ENCODE measurements at places on chromosomes 1 and 21.

GRCh38 chr21:24561291-24561690 is 1046.0 kb downstream of the MRPL39 start:
- DNase-seq = no peak

DNA sequence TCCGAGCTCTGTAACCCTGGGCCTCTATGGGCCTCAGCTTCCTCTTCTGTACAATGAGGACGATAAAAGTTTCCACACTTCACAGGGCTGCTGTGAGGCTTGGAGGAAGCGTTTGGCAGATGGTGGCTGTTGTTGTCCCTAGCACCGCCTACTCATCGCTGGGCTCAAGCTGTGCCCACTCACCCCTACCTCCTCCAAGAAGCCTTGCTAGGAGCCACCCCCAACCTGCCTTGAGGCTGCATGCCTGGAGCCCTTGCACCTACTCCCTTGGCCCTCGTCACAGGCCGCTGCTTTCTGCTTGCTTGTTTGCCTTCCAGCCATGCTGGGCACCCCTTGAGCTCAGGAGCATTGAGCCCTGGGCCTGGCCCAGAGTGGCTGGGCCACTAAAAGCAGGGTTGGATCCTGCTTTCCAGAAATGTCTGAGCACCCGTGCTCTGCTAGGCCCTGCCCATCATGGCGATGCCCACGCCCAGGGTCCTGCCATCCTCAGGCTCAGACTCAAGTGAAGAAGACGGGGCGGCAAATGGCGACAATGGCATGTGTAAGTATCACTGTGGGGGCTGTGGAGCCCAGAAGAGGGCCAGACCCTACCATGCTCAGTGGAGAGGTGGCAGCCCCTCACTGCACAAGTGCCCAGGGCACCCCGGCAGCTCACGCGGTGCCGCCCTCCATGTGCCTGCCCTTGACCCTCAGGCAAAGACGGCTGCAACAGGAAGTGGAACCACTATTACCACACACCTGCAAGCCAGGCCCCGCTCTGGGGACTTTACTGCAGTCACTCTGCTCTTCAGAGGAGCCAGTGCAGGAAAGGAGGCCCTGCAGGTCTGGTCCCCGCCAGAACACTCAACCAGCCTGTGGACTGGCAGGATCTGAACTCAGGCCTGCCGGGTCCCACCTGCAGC is 9.5 kb downstream of the SH3BGRL3 start:
- no peak for DNase-seq

GRCh38 chr1:12359359-12360133 is 129.7 kb downstream of the VPS13D start:
- no peak for DNase-seq

- DNase-seq = no peak
These were observed 64.2 kb upstream of the ADAM30 start for GRCh38 chr1:119960501-119960900.

DNA sequence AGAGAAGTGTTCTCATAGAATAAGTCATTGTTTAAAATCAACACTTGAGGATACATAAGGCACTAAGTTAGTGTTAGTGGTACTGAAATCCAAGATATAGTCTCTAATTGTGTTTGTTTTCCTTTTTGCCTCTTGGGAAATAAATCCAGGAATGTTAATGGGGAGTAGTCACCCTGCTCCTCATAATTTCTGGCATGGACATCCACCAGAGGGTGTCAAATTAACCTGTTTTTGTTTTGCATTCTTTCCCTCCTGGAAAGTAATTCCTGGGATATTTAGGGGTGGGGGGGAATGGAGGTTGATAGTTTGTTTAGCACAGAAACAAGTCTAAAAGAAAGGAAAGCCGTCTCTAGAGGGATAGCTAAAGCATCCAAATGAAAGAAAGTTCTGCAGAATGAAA is 87.8 kb upstream of the MAP1LC3C start:
- DNase-seq = no peak

DNA sequence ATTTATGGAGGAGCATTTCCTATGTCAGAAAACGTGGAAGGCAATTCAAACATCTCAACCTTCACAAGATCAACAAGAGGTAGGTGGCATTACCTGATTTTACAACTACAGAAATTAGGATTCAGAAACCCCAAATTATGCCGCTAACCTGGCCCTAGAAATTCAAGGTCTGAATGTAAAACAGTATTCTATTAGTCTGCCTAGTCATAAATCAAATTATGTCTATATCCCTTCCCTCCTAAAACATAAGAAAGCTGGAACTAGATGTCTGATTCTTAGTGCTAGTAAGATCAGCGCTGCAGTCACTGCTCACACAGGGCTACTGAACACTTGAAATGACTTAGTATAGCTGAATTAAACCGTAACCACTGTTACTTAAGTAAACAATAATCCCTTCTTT is 1.4 kb downstream of the TOMM20 start:
- DNase-seq = no peak

DNA sequence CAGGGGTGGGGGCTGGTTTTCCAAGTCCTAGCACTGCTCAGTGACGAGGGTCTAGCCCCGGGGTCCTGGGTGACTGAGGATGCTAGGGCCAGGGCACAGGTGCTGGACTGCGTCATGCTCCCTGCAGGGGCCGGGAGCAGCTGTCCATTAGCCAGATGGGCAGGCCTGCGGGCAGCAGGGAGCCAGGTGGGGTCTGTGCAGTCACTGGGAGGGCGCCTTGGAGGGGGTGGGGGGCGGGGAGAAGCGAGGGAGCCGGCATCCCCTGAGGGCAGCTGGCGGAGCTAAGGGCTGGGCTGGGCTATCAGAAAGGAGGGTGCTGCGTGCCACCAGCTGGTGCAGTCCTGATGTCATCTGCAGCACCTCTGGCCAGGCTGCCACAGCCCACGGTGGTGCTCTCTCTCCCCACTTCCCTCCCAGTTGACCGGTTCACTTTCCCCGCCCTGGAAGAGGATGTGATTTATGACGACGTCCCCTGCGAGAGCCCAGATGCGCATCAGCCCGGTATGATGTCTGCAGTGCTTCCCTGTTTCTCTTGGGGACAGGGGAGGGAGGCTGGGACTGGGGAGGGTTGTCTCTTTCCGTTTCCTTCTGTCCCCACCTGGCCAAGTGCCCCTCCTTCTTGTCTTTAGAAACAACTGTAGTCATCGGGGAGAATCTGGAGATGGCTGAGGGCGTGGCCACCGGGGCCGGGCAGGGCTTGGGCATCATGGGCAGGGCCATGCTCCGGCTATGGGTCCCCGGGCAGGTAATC is 63.8 kb downstream of the ARHGEF10L start:
- DNase-seq = no peak

DNA sequence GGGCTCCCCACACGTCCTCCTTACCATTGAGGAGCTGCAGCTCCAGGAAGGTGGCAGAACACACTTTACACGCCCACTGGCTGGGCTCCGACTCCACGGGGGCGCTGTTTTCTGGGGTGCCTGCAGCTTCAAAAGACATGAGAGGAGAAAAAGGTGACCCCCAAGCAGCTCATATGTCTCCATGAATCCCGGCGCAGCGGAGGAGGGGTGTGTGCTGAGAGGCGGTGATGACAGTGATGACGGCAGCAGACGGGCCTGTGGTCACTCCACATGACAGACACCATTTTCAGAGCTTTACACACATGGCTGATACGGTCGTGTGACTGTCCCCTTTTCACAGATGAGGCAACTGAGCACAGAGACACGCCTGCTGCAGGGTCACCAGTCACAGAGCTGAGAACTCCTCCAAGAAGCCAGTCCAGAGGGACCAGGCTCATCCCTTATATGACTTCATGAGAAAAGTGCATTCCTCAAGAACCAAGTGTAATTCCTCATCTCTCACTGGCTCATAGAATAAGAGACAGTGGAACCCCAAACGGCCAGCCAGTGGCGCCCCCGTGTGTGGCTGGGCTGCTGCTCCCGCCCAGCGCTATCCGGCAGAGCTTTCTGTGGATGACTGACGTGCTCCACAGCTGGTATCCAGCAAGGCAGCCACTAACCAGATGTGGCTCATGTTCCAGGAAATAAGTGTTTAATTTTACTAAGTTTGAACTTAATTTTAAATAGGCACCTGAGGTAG is 31.9 kb downstream of the PRDM15 start:
- no peak for DNase-seq

DNA sequence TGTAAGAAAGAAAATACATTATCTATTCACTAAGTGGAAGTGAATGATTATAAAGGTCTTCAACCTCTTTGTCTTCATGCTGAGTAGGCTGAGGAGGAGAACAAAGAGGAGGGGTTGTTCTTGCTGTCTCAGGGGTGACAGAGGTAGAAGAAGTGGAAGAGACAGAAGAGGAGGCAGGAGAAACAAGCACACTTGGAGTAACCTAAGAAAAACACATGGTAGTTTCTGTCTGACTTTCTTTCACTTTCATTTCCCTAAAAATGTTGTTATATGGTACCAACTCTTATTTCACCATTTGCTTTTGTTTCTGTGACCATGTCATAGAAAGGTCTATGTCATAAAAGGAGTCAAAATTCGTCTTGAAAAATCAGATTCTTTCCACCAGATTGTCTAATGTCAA is 696.6 kb upstream of the BRINP3 start:
- no peak for DNase-seq

GRCh38 chr1:43930168-43930948 is 3.2 kb upstream of the ARTN start:
- no peak for DNase-seq

GRCh38 chr1:192867180-192867579 is 58.3 kb downstream of the RGS2 start:
- no peak for DNase-seq

GRCh38 chr1:63563745-63564144 is 29.5 kb upstream of the PGM1 start:
- DNase-seq = no peak

DNA sequence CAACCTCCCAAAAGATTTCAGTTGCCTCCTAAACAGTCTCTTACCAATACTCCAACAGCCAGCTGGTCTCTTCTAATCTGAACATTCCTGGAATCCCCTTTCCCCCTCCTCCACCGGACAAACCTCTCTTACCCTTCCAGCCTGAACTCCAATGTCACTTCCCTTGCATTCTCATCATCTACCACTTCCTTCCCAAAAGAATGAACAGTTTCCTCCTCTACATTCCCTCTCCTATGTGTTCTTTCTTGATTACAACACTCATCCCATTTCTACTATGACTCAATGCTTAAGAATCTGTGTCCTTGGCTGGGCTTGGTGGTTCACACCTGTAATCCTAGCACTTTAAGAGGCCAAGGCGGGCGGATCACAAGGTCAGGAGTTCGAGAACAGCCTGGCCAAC is 417.1 kb downstream of the SETD4 start:
- DNase-seq = no peak

DNA sequence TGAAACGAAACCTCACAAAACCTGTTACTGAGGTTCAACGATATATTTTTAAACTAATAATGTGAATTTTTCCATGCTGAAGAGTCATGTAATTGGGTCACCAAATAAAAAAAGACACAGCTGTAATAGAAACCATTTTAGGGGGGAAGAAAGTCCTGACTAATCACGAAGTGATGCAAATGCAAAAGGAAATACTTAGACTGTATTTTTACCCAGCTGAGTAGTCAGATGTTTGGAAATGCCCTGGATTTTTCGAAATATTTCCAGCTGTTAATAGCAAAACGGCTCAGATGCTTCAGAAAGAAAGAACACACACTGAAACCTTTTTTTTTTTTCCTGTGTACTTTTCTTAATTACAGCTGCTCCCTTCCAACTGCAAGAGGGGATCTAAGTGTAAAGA is 210.3 kb downstream of the SETD4 start:
- DNase-seq = no peak

- no peak for DNase-seq
These were observed 425 bp upstream of the TADA1 start for GRCh38 chr1:166876540-166876838.

- DNase-seq = peak; percentile 81
These were observed 125.1 kb upstream of the IPO9 start for GRCh38 chr1:201703621-201704438.

- DNase-seq = peak; percentile 4
These were observed 19.6 kb downstream of the FH start for GRCh38 chr1:241499910-241500309.

Measured in NCI-H774 (cell line).